ENCODE measurements at places on chromosomes 16 and 17.

DNA sequence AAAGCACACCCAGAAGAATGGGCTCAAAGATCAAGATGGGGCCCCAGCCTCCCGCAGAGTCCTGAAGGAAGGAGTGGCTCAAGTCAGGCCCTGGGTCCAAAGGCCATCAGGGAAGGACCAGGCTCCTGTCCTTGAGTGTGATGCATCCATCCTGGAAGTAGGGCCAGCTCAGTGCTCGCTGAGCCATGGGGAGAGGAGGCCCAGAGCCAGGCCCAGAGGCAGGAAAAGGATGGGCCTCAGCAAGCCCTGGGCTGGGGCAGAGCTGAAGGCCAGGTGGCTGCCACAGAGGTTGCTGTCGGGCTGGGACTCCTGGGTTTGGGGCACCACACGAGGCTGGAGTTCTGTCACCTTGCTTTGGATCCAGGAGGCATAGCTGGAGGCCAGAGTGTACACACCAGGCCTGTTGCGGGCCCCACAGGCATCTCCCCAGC, 3.7 kb downstream of the PRSS8 start:
- no peak for DNase-seq

DNA sequence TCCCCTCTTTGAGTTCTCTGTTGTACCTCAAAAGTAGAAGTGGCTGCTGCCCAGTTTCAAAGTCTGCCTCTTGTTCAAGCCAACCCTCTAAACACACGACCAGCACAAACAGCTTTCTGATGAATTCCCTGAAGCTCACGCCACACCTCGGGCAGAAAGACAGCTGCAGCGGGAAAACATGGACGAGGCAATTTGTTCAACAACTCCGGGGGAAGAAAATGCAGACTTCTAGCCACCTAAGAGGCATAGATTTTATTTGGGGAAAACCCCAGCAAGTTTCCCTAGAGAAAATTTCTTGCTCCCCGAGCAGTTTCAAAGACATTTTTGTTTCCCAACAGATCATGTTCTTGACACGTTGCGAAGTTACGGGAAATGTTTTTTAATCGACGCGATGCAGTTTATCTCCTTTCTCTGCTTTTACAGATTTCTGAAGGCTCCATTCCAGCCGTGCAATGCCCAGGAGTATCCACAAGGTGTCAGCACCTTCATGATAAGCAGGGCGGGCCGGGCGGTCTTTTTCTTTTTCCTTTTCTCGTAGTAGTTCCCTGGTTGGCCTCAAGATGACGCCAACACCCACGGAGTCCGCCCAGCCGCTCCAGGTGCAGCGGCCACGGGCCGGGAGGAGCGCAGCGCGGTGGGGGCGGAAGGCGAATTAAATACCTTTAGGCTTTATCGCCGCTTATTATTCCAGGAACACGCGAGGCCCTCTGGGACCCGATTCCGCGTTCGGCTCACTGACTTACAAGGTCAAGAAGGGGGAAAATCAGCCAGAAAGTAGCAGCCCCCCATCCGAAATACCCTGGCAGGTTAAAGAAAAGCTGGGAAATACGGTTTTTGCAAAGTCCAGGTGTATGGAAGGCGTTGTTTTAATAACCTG, 2.9 kb upstream of the FOXC2 start:
- DNase-seq: peak; percentile 80

DNA sequence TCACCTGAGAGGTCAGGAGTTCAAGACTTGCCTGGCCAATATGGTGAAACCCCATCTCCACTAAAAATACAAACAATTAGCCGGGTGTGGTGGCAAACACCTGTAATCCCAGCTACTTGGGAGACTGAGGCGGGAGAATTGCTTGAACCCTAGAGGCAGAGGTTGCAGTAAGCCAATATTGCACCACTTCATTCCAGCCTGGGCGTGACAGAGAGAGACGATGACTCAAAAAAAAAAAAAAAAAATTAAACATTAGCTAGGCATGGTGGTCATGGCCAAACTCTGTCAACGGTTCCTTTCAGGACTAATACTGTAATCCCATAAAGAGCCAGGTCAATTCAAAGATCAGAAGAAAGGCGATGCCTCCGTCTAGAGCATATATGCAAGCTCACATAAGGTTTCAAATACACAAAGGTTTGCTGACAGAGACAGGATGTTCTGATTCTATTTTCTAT, 2.4 kb downstream of the RNF157 start:
- no peak for DNase-seq

DNA sequence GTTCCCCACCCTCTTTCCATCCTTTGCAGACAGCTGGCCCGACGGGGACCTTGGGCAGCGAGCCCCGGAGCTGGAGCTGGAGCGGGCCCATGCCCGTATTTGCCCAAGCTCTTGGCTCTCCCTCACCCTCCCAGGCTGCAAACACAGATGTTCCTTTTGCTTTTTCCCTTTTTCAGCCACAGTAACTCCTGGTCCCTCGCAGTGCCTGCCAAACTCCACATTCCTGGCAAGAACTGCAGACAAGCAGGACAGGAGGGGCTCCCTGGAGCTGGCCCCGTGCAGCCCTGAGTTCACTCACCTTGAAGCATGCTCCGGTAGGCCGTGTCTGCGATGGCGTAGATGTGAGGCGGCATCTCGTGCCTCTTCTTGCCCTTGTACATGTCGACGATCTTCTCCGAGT, 33.9 kb downstream of the MYH11 start:
- no peak for DNase-seq

- DNase-seq: no peak
Observed at GRCh38 chr16:85959686-85960085, 60.7 kb downstream of the IRF8 start.

- DNase-seq: no peak
Observed at GRCh38 chr16:87328846-87329245, 11.7 kb upstream of the C16orf95 start.

GRCh38 chr16:2708290-2708639, 11.8 kb downstream of the PRSS27 start:
- no peak for DNase-seq

DNA sequence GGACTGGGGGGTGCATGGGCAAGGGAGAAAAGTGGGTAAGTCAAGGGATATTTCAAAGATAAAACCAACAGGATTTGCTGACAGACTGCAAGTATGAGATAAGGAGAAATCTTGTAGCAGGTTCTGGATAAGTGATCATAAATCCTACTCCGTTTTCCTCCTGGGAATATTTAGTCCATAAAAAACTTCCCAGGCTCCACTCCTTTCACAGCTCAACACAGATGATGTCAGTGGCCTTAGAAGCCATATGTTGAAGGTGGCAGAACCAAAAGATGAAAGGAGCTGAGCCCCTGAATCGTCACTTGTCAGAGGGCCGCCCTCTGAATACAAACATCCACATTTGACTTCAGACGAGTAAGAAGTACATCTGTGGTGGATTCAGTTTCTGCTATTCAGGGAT, 71.7 kb downstream of the GRIN2A start:
- no peak for DNase-seq

GRCh38 chr17:46007461-46007965, 8.5 kb downstream of the STH start:
- DNase-seq: no peak

DNA sequence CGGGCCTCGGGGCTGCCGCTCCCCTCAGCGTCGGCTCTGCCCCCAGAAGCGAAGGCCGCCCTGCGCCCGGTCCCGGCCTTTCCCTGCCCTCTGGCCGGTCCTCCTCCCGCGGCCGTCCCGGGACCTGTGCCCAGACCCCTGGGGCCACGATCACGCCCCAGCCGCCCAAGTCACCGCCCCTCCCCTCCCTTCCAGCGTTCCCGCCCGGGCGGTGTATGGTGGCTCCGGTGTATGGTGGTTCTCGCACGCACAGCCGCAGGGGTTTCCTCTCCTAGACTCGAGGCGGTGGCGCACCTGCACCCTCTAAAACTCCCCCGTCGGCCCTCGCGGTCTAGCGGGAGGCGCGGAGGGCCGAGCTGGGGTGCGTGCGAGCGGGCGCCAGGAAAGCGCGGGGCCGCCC, 10.0 kb downstream of the TIGD7 start:
- DNase-seq: no peak

GRCh38 chr17:78089576-78090281, 38.8 kb downstream of the TMC6 start:
- no peak for DNase-seq

DNA sequence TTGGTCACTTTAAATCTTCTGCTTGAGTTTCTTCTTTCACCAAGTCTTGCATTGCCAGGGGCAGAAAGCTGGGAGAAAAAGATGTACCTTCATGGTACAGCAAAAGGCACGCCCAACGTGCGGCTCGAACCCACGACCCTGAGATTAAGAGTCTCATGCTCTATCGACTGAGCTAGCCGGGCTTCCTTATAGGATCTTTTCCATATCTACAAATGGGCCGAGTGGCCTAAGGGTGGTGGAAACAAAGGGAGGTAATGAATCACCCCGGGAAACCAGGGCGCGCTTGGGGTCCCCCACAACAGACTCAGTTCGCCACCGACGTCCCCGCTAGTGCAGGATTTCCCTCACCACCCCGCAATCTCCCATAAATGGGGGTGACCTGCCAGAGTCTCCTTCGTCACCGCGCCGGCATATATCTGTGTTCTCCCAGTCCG, 7.5 kb upstream of the OR1F1 start:
- DNase-seq: no peak

- peak; percentile 38 for DNase-seq
Observed at GRCh38 chr17:28901866-28902818, 737 bp downstream of the DHRS13 start.

Data from stimulated activated CD4-positive, alpha-beta T cell treated with anti-CD3 and anti-CD28 coated beads, Interleukin-4, amount 100 ng/mL, for 4 hours (primary cell).